ENCODE measurements at places on chromosomes 12 and 14. TPM values are rescaled to one million over a fixed set of nuclear protein-coding genes. Genes with fewer than 3 reads are reported as not detected.

The OLR1 gene
- total RNA-seq, result 1.2 TPM

The GAS2L3 gene
- total RNA-seq, result 33.4 TPM

The VWF gene
- 0.26 TPM for total RNA-seq

The FBLN5 gene
- 33.4 TPM for total RNA-seq

The SDR9C7 gene
- not detected for total RNA-seq

The EXOC3L4 gene
- total RNA-seq, result 0.26 TPM

The PLCZ1 gene
- total RNA-seq, result not detected

DNA sequence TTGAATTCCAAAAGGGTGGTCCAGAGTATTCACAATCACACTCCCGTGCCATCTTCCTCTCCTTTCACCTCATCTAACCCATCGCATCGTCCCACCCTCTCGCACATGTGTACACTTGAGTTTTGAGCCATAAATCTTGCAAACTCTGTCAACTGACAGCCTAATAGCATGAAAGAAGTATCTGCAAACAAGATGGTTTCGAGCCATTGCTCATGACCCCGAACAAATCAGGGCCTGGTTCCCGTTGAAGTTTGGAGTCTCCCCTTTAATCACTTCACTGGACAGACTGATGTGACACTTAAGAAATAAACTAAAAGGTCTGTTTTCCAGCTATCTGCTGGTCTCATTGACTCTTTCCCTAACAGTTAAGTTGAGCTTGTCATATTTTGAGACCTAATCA is 223.6 kb upstream of the SOX5 start:
- no peak for DNase-seq

- peak; percentile 91 for DNase-seq
Measured at GRCh38 chr12:42091769-42092168, 52.9 kb downstream of the GXYLT1 start.

- no peak for DNase-seq
Measured at GRCh38 chr12:111777345-111778045, 10.8 kb downstream of the ALDH2 start.

DNA sequence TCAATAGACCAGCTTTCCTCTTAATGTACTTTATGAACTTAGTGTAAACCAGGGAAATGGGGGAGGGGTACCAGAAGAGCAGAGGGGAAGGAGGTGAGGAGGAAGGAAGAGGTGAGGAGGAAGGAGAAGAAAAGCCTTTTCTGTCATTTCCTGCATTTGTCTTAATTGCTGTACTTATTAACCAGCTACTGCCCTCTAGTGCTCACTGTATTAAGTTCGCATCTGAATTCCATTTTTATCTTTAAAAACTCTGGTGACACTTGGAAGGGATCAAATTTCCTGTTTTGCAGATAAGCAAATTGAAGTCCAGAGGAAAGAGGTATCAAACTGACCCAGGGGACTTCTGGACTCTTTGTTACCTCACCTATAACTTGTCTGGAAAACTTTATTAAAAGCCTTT is 22.2 kb downstream of the MANSC1 start:
- peak; percentile 63 for DNase-seq

DNA sequence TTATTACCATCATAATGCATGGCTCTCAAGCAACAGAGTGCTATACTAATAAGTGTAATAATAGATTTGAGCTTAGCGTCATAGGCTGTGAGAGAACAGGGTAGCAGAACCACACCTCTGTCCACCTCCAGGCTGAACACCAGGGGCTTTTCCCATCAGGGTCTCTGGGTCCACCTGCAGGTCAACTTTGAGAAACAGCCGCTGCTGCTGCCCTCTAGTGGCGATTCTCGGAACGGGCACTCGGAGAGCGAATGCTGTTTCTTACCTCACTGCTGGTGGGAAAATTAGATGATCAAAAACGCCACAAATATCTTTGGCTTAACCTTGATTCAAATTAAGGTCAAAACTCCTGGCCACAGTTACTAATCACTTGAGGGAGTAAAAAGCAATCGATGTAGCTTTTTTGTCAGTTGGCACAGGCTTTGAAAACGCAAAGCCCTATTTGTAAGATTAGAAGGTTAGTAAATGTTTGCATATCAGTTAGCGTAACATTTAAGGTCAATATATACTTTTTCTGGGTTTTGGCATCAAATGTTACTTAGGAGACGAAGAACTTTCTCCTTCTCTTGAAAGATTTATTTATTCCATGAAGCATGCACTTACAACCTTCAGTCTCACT is 127.9 kb upstream of the TMEM132D start:
- DNase-seq, result no peak

DNA sequence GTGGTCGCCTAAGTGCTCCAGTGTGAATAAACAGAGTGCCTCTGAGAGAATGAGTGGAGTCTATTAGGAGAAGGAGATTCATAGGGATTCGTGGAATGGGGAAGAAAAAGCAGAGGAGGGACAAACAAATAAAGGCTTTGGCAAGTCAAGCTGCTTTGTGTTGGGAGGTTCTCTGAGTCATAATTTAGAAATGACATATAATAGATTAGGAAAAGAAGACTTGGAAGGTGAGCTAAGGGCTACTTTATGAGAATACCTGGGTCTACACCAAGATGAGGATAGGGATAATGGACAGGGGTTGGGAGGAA is 6.4 kb upstream of the NTN4 start:
- DNase-seq, result no peak

DNA sequence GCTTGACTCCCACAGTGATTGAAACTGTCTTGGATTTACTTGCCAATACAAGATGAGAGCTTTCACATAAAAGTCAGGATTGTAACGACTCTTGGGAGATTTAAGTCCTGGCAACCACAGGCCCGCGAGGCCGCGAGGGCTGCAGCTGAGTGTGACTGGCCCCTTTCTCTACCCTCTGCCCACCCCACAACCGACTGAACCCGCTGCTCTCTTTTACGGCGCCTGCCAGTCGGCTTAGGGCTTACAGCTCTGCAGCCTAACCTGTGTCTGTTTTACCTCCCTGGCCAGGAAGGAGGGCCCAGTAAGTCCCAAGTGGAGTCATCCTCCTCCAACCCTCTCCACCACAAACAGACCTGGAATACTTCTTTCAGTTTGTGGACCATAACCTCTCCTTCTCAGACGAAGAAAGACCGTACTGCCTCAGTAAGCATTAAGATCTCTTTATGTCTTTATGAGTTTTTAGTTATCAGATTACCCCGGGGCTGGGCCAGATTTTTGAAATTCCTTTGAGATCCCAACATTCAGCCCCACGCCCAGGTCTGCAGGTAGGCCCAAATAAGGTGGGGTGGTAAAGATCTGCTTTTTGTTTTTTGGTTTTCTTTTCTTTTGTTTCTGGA is 12.6 kb upstream of the TIGAR start:
- no peak for DNase-seq

- peak; percentile 31 for DNase-seq
Measured at GRCh38 chr12:66279123-66279712, 23.1 kb upstream of the HELB start.

DNA sequence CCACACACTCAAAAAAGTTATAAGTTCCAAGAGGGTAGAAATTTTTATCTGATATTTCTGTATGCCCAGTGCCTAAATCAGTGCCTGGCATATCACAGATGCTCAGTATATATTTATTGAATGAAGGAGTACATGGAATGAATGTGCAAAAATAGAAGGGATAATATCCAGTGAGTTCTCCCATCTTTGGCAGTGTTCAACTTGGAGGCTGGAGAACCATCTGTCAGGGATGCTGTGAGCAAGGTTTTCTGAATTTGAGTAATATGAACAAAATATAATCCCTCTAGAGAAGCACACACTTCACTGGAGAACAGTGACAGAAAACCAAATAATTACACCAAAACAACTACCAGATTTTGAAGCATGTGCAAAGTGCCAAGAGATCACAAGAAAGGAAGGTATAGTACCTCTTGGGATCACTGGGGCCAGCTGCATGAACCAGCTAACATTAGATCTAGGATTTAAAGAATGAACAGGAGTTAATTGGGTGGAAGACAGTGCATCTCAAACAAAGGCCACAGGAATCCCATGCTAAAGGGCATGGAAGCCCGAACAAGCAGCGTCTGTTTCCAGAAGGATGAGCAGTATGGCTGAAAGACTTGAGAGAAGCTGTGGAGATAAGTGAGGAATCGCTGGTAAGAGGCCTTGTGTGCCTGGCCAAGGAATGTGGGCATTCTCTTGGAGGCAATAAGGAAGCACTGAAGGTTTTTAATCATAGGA is 11.5 kb downstream of the SLC8A3 start:
- no peak for DNase-seq

GRCh38 chr14:103519043-103519836 is 3.4 kb downstream of the CKB start:
- peak; percentile 44 for DNase-seq

GRCh38 chr14:64929014-64929359 is 13.6 kb downstream of the GPX2 start:
- DNase-seq, result no peak

- peak; percentile 39 for DNase-seq
Measured at GRCh38 chr12:53287741-53288216, 7.6 kb upstream of the PFDN5 start.

DNA sequence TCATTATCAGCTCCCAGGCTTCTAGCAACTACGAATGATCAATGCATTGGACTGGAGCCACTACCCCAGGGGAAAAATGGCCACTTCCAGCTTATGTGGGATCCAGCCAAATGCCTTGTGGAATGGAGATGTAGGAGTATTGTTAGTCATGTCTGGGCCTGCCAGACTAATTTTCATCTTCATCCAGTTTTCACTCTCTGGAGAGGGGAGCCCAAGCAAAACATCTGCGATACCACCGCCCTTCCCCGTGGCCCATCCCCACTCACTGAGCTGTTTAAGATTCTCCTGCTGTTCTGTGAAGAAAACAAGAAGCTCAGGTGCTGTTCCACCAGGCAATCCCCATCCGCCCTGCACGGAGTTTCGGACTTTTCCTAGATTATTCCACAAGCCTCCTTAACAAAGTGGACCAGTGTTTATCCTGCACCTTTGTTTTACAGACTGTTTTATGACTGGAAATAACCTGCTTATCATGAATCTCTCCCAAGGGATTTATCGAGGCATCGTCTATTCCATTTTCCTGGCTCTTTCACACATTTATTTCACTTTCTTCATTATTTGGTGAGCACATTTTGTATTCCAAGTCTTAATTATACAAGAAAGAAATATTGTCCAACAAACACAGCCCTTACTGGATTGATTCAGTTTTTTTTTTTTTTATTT is 35.5 kb upstream of the MAX start:
- peak; percentile 72 for DNase-seq

- peak; percentile 44 for DNase-seq
Measured at GRCh38 chr14:93655078-93655750, 133.1 kb downstream of the PRIMA1 start.

DNA sequence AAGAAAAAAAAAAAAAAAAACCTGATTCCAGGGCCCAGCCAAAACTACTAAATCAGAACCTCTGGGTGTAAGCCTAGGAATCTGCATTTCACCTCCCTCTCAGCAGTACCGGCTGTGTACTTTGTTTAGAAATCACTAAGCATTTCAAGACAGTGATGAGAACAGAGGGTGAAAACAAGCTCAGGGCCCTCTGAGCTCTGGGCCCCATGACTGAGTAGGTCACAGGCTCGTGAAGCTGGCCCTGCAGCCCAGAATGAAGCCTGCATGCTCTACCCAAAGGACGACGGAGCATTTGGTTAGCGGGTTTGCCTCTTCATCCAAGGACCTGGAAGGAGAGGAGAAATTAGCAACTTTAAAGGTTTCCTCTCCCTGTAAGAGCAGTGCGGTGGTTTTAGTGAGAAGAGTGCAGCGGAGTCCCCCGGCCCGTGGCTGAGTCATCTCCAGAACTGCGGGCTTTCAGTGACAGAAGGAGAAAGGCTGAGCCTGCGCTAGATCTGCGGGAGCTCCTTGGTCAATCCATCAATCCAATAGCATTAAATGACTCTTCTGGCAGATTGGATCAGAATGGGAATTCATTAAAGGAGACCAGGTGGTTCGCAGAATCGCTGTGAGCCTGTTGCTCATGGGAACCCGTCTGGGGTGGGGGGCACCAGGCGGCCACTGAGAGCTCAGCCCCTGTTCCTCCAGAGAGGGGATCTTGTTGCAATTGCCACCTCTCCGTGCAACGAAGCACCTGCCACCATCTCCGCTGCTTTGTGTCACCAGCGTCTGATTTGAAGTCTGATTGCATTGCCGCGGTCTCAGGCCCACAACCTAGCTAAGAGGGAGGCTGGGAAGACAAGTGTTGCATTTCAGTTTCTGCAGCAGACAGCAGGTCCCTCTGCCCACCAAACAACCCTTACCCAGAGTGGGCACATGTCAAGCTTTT is 7.3 kb downstream of the IL31 start:
- DNase-seq, result no peak

DNA sequence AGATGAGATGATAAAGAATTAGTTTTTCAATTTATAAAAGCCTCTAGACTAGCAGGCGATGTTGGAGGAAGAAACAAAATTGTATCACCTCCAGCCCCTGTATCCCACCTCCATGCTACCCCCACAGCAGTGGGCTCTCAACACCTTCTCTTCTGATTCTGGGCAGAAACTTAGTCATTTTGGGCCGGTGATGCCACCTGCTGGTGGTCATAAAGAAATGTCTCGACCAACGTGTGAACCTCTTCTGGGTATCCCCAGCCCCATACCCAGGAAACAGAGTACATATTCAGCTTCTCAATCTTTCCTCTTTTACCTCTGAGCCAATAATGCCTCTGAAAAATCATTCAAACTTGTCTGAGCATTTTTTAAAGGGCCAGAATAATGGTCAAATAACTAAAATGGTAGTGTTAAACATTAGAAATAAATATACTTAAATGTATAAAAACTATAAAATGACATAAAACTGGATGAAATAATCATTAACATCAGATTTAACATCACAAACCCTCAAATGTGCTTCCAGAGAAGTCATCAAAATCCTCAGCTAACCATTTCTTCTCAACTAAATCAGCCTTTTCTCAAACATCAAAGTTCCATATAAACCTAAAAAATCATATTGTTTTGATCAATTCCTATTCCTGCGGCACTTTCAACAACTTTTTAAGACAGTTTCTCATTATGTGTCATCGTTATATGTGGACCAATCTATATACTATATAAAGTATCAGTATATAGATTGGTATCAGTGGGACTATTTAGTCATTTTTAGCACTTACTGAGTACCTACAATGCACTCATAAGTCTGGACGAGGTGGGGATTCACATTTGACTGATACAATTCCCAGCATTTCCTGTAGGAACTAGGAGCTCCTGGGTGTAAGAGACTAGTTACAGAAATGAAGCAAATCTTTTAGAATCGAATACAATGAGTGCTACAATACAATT is 69.4 kb downstream of the ATXN2 start:
- peak; percentile 60 for DNase-seq

- DNase-seq, result no peak
Measured at GRCh38 chr14:53695692-53696214, 260.9 kb downstream of the BMP4 start.

GRCh38 chr14:98144964-98145363 is 1127.0 kb downstream of the BCL11B start:
- peak; percentile 58 for DNase-seq

GRCh38 chr14:99241325-99242010 is 30.5 kb downstream of the BCL11B start:
- DNase-seq, result no peak

- no peak for DNase-seq
Measured at GRCh38 chr12:50110762-50111351, 1.2 kb upstream of the COX14 start.

All from fibroblast of lung (primary cell).